GM10248 (cell line): ENCODE measurements at places on chromosomes 2 and 18.

DNA sequence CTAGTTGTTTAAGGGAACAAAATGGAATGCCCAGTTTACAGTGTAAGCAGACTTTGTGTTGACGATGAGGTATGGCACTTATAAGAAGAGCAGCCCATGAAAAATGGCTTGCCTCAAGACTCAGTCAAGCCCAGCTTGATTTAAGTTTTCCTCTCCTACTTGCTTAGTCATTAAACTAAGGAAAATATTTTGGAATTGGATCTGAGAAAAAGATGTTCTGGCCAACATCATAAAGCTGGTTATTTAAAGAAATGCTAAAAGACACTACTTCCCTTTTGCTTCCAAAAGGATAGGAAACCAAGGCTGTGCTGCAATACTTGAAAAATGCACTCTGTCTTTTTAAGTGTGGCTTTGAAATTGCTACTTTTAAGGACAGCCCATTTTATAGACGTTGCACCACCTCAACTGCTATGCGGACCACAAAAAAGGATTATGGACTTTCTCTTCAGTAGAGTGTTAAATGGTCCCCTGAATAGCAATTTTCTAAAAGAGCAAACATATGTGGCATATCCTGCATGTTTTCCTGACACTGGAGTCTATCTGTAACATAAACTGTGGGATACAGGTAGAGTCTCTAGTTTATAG is 32.1 kb downstream of the CCDC141 start:
- DNase-seq: no peak

- DNase-seq: no peak
Measured at GRCh38 chr2:127790694-127791529, 20.1 kb downstream of the WDR33 start.

DNA sequence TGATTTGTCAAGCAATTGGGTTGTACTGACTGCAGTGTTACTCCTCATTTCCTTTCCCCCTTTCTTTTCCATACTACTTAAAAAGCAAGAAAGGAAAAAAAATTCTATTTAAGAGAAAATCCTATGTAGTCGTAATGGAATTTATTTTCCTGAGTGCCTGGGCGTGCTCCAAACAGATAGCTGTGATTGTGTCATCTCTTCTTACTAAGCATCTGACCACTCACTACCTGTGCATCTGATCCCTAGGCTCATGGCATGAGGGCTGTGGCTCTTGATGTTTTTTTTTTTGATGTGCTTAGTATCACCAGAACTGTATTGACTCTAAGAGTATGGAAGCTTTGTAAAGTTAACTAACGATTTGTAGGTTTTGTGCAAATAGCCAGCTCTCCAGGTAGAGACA is 19.0 kb downstream of the CRIM1 start:
- DNase-seq: no peak

- DNase-seq: no peak
Measured at GRCh38 chr18:43139288-43139946, 23.9 kb upstream of the RIT2 start.

DNA sequence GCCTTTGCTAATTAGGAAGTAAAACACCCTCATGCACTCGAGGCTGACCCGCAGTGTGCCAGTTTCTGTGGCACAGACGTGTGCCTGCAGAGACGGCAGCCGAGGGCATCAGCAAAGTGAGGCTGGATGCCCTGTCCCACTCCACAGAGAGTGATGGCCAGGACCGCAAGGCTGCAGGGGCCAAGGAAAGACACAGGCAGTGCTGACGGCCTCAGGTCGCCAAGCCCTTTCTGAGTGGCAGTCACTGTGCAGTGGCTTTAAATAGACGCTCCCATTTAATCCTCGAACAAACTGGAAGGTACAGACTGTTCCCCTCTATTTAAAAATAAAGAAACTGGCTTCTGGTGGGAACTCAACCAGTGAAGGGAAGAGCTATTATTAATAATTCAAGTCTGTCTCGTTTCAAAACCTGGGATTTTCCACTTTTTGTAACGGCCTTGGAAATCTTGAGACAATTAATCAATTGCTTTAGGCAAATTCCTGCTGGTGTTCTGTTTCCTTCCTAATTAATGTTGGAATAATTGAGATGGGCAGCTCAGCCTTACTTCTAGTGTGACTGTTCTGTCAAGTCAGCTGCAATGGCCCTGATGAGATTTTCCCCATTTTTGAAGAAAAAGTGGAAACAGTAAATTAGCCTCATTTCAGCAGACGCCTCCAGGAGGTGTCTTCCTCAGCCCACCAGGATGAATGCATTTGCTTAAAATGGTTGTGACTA is 644.6 kb upstream of the RAB6C start:
- no peak for DNase-seq

- DNase-seq: no peak
Measured at GRCh38 chr2:12514631-12515437, 201.9 kb upstream of the TRIB2 start.

DNA sequence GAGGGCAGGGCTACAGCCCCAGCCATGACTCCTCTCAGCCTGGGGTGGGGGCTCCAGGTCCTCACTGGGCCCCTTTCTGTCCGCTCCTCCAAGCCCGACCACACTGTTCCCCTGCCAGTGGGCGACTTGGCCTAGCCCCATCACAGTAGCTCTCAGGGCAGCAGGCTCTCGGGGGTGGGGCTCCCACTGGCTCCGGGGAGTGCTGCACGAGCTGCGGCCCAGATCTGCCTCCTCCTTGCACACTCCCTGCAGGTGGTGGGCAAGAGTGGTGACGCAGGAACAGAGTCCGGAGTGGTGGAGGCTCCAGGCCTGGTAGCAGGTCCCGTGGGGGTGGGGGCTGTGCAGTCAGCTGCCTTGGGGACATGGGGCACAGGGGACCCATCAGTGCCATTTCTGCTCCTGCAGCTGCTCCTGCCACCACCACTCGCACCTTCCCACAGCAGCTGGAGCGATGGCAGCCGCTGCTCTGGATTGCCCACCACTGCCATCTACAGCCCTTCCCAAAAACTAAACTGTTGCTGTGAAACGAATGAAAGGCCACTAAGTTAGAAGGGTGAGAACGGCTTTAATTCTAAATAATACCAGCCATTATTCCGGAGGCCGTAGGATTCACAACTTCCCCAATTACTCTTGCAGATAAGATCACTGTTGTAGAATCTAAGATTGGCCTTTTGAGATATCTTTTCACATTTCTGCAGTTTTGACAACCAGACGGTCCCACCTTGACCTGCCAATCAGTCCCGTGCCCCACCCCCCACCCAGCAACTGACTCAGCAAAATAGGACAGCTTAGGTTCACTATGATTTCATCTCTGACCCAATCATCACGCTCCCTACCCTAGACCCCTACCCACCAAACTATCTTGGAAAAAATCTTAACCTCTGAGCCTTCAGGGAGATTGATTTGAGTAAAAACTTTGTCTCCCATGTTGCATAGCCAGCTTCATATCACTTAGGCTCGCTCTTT is 530.2 kb downstream of the DCC start:
- DNase-seq: no peak

DNA sequence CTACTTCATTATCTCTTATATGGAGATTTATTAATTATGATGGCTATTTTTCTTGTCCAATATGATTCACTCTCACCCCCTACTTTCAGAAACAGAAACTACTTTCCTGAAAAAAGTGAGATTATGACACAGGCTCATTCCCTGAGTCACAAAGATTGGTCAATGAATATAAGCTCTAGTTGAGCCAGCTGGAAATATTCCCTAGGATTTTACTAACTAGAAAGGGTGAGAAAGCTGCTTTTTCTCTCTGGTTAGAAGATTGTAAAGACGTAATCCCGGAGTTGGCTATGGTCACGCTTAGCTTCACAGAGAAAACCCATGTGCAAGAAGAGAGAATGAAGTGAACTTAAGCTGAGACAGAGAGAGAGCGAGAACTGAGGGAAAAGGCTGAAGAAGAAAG is 223.7 kb upstream of the SMAD7 start:
- DNase-seq: no peak

- DNase-seq: no peak
Measured at GRCh38 chr2:58845011-58845410, 603.9 kb upstream of the FANCL start.

DNA sequence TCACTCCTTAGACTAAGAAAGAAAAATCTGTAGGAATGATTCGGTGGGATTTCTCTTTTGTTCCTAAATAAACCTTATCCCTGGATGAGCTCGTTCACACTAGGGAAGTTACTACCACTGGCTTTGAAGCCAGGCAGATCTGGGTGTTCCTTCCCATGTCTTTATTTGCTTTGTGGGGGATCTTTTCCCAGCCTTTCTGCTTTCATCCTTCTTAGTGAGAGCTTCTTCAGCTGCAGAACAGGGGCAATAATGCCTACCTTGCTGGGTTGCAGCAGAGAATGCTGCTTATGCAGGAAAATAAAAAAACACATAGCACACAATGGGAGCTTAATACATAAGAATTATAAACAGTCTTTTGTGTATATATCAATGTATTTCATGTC is 292.1 kb downstream of the SOX11 start:
- no peak for DNase-seq

- no peak for DNase-seq
Measured at GRCh38 chr2:176745543-176746200, 466.9 kb upstream of the HNRNPA3 start.

DNA sequence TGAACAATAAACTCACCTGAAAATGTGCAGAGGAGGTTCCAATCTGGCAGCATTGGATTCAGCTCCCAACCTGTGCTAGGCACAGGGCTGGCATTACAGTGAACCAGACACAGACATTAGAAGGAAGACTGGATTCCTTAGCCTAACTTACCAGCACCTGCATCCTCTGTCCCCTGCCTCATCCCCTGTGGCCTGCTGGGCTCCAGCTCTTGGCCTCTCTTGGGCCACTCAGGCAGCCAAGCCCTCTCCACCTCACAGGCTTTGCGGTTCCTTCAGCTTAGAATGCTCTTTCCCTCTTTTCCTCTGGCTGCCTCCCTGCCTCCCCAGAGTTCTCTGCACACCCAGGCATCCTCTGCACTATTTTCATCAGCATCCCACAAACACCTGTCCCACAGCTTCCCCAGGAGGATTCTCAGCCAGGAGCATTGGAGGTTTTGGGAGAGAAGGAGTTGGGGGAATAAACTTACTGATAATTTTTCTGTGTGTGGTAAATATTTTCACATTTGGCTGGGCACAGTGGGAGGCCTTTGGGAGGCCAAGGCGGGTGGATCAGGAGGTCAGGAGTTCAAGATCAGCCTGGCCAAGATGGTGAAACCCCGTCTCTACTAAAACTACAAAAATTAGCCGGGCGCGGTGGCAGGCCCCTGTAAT is 132.0 kb downstream of the INHBB start:
- DNase-seq: no peak

DNA sequence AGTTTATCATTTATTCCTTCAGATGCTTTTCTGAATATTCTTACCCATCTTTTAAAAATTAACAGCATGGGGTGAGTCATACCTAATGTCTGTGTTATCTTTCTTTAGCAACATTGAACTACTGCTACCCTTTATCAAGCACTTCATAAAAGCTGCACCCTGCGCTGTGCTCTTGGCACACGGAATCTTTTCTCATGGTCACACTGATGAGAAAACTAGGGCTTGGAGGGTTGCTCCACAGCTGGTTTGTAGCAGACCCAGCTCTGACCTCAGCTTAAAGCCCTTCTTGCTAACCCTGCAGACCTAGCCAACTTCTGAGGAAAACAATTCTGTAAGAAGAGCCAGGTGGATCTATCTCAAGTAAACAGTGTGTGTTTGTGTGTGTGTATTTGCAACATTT is 106.3 kb downstream of the RNF144A start:
- no peak for DNase-seq

DNA sequence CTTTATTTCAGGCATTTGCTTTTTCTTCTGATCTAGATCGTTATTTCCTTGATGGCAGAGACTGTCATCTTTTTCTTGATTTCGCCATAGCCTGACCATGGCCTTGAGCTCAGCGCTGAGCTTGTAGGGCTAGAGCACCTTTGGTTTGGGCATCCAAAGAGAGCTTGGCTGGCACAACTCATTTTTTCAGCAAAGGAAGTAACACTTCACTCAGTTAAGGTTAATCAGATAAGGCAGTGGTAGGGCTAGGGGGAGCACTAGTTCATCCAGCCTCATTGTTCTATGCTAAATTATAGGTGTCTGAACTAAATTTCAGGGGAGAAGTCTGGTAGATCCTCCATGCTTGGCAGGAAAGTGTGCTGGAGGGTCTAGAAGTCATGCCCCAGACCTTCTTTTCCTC is 125.0 kb downstream of the SETBP1 start:
- no peak for DNase-seq

GRCh38 chr2:145199827-145200706 is 680.1 kb upstream of the ZEB2 start:
- no peak for DNase-seq

DNA sequence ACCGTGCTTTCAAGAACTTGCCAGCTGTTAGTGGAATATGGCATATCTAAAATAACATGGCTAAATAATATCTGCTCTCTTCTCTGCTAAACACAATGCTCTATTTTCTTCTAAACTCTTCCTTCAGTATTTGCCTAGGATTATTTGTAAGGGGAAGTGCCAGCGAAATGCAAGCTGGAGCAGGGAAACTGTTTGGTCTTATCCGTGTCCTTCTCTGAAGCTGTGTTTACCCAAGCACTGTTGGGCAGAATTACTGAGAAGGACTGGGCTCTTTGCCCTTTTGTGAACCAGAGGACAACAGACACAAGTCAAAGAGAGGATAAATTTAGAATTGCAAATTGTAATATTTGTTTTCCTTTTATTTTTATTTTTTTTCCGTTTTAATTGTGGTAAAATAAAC is 23.6 kb downstream of the CPO start:
- no peak for DNase-seq

DNA sequence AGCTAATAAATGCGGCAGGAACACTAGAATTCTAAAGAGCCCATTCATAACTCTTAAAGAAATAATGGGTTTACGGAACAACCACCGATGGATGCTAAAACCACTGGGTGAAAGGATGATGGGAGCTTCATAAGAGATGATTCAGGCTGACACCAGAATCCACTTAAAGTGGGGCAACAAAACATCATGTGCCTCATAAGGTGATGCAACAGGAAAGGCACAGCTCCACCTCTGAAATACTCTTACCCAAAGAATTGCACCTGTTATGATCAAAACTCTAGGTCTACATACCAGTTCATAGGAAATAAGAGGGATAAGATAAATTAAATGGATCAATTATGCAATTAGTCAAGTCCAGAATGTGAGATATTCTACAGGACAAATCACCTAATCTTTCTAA is 131.4 kb downstream of the DHRS9 start:
- DNase-seq: no peak

DNA sequence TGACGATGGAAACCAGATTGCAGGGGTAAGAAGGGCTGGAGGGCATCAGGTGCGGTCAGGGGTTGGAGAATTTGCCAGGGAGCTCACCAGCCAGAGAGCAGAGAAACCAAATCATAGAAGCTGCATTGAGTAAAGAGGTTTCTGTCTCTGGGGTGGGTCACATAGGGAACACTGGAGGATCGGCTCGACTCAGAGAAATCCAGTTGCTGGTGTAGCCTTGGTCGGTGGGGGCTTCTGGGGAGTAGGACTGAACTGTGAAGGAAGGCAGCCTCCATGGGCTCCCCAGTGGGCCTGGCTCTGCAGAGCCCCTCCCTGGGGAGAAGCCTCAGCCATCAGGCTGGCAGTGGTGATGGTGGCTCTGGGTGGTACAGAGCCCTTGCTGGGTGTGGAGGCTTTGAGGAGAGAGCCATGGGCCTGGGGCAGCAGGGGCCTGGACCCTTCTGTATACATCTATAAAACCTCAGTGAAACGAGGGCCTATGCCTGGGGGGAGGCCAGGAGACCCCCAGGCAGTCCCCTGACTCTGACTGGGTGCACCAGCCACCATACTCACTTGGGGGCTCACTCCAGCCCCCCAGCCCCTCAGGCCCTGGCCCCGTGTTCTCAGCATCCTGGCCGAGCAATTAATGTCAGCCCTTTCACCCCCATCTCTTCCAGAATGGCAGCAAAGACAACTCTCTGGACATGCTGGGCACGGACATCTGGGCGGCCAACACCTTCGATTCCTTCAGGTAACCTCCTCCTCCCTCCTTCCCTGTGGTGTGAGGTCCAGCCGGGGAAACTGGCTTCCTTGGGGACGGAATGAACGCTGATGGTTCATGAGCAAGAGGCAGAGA is 124.5 kb downstream of the CTIF start:
- DNase-seq: no peak
